Upper lobe of left lung (tissue), 6 donors: ENCODE measurements at places on chromosomes 7 and 10. TPM values are rescaled to one million over a fixed set of nuclear protein-coding genes. Genes with fewer than 3 reads are reported as not detected.

The PDE6C gene
- not detected for total RNA-seq

DNA sequence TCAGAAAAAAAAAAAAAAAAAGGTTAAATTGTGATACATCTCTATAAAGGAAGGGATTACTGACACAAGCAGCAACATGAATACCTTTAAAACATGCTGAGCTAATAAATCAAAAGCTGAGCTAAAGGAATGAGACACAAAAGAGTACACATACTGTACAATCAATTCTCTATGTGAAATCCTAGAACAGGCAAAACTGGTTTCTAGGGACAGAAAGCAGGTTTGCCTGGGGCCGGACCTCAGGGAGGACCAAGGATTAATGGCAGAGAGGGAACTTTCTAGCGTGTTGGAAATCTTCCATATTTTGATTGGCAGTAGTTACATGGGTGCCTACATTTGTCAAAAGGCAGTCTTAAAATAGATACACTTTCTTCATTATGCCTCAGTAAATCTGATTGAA is 52.5 kb downstream of the KLRG2 start:
- no peaks in the 10 kb centered on the region for H3K36me3 ChIP-seq
- DNase-seq: no peak
- H3K27ac ChIP-seq: peak overlapping the region; percentile 7
- no peak overlapping the region for H3K4me3 ChIP-seq
- H3K4me1 ChIP-seq: peaks cover 9% of the 10 kb centered on the region

The ELN gene
- 24.4 TPM for total RNA-seq

DNA sequence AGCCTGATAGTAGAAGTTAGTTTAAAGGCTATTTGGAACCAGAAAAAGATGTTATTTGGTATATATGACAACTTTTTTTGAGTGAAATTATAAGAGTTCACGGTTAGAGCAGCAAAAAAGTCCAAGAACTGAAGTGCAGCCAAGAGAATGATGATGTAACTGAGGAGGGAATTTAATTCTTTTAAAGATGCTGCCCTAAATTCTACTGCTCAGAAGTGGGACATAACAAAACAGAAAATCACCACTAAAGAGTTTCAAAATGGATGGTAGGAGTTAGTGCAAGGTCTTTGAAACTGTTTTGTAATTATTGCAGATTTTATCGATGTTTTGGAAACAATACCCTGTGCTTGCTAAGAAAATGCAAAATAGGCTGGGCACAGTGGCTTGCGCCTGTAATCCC is 6.5 kb downstream of the SAMD8 start:
- DNase-seq: no peak
- peaks cover 12% of the 10 kb centered on the region for H3K4me1 ChIP-seq
- H3K4me3 ChIP-seq: no peak overlapping the region
- H3K27ac ChIP-seq: no peak overlapping the region
- no peaks in the 10 kb centered on the region for H3K36me3 ChIP-seq

GRCh38 chr10:52755297-52756062 is 17.1 kb downstream of the MBL2 start:
- no peak overlapping the region for H3K4me3 ChIP-seq
- H3K27me3 ChIP-seq: no peaks in the 10 kb centered on the region
- peak; percentile 44 for DNase-seq

GRCh38 chr7:52475001-52475582 is 560.3 kb upstream of the POM121L12 start:
- H3K27ac ChIP-seq: no peak overlapping the region
- no peak for DNase-seq
- H3K36me3 ChIP-seq: no peaks in the 10 kb centered on the region
- H3K4me1 ChIP-seq: no peaks in the 10 kb centered on the region
- no peak overlapping the region for H3K4me3 ChIP-seq

DNA sequence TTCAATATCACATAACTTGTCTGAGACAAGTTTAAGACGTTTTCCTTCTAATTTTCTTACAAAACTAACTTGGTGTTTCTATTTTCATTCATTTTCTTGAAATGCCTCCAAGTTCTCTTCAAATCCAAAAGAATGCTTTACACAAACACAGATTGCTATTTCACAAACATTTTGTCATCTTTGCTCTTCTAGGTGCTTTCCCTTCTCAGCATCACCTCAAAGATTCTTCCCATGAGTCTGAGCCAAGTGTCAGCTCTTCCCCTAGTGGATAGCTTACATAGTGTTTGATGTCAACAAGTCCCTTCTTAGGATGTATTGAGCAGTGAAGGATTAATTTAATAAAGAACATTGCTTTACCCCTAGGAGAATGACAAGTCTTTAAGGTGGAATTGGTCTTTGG is 38.1 kb upstream of the SEMA3A start:
- H3K27me3 ChIP-seq: no peaks in the 10 kb centered on the region
- H3K4me3 ChIP-seq: no peak overlapping the region
- no peaks in the 10 kb centered on the region for H3K4me1 ChIP-seq
- no peaks in the 10 kb centered on the region for H3K36me3 ChIP-seq
- no peak for DNase-seq

The TAS2R60 gene
- total RNA-seq: 1.2 TPM

DNA sequence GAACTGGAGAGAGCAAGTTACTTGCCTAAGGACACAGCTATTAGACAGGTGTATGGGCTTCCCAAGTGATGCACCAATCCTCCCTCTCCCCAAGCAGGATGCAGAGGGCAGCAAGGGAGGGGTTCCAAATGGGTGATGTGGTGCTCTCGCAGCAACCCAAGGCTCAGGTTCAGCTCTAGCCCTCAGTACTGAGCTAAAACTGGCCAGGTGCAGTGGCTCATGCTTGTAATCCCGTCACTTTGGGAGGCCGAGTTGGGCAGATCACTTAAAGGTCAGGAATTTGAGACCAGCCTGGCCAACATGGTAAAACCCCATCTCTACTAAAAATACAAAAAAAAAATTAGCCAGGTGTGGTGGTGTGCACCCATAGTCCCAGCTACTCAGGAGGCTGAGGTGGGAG is 40.7 kb downstream of the GPRIN2 start:
- DNase-seq: no peak
- no peaks in the 10 kb centered on the region for H3K4me1 ChIP-seq
- H3K27ac ChIP-seq: no peak overlapping the region
- H3K4me3 ChIP-seq: no peak overlapping the region
- H3K27me3 ChIP-seq: no peaks in the 10 kb centered on the region

The ZNF804B gene
- not detected for total RNA-seq

GRCh38 chr7:47085491-47086275 is 496.2 kb downstream of the TNS3 start:
- DNase-seq: no peak
- H3K27ac ChIP-seq: no peak overlapping the region
- no peak overlapping the region for H3K4me3 ChIP-seq
- peaks cover 4% of the 10 kb centered on the region for H3K4me1 ChIP-seq

The KCP gene
- 2.0 TPM for total RNA-seq

DNA sequence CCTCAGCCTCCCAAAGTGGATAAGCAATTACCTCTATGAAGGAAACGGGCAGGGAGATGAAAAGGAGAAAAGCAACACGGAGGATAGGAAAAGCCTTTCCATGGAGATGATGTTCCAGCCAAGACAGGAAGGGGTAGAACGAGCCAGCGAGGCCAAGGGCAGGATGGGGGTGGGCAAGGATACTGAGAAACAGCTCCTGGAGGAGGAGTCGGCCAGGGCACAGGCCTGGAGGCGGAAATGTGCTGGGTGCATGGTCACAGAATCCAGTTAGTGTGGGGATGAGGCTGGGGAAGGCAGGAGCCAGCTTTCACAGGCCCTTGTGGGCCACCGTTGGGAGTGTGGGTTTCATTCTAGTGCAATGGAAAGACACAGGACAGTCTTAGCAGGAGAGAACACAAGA is 162.6 kb downstream of the JAZF1 start:
- no peak for DNase-seq
- no peak overlapping the region for H3K4me3 ChIP-seq
- H3K4me1 ChIP-seq: peaks cover 6% of the 10 kb centered on the region
- H3K27me3 ChIP-seq: no peaks in the 10 kb centered on the region
- H3K27ac ChIP-seq: no peak overlapping the region
